ENCODE measurements at places on chromosomes 2 and 18. TPM values are rescaled to one million over a fixed set of nuclear protein-coding genes. Genes with fewer than 3 reads are reported as not detected.

Gene EVX2
- total RNA-seq = 1.2 TPM

- no peak for DNase-seq
Observed at GRCh38 chr18:63982361-63982760, 12.5 kb downstream of the SERPINB8 start.

DNA sequence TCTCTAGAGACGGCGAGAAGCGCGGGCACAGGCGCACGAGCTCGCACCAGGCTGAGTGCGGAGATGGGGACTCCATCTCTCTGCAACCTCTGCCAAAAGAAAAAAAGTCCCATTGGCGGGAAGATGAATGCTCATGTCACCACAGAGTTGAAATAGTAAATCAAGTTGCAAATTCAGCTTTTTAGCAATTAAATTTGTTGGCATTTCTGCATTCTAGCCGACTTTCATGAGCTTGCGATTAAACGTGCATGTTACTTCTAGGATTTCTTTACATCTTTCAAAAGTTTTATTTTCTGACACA is 588 bp downstream of the CHAC2 start:
- DNase-seq = no peak

Gene NOL4
- total RNA-seq = 0.16 TPM

Gene NAT8
- not detected for total RNA-seq

Gene FOXI3
- not detected for total RNA-seq

Gene ECEL1
- total RNA-seq = 0.71 TPM

GRCh38 chr2:179460181-179460929 is 195.7 kb upstream of the SESTD1 start:
- DNase-seq = no peak

- DNase-seq = peak; percentile 50
Observed at GRCh38 chr2:239727182-239727775, 297.9 kb downstream of the NDUFA10 start.

DNA sequence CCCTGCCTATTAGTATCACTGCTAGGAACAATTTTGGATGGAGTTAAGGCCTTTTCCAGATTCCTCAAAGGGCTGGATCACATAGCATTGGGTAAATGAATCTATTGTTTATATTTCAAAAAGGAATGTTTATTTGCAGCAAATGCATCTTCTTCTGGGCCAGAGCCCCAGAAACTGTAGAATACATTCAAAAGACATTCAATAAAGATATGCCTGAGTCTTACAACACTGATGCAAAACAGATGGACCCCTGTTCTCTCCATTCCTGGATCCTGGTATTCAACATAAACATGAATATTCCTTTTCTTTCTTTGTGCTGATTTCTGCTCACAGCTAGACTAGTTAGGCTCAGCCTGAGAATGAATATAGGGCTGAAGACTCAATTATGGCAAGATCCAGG is 227.2 kb upstream of the KLHL29 start:
- DNase-seq = no peak

All from sigmoid colon (tissue), 7 donors.